ENCODE measurements at places on chromosomes 1 and 21. TPM values are rescaled to one million over a fixed set of nuclear protein-coding genes. Genes with fewer than 3 reads are reported as not detected.
A peak's percentile ranks its signal among the peaks of the same experiment; 100 is the strongest.

Gene SGIP1
- 4.3 TPM for total RNA-seq

Gene RYR2
- total RNA-seq, result 0.06 TPM

Gene CRP
- not detected for total RNA-seq

Gene ADAM30
- not detected for total RNA-seq

Gene OLIG2
- not detected for total RNA-seq

Gene SLC45A3
- 5.6 TPM for total RNA-seq

Gene SPRR2A
- total RNA-seq, result not detected

Gene TSPAN2
- 0.90 TPM for total RNA-seq

Gene GPBP1L1
- total RNA-seq, result 116 TPM

Gene PCNT
- total RNA-seq, result 40.8 TPM

Gene PUSL1
- 31.8 TPM for total RNA-seq

Gene EXTL1
- 1.2 TPM for total RNA-seq

DNA sequence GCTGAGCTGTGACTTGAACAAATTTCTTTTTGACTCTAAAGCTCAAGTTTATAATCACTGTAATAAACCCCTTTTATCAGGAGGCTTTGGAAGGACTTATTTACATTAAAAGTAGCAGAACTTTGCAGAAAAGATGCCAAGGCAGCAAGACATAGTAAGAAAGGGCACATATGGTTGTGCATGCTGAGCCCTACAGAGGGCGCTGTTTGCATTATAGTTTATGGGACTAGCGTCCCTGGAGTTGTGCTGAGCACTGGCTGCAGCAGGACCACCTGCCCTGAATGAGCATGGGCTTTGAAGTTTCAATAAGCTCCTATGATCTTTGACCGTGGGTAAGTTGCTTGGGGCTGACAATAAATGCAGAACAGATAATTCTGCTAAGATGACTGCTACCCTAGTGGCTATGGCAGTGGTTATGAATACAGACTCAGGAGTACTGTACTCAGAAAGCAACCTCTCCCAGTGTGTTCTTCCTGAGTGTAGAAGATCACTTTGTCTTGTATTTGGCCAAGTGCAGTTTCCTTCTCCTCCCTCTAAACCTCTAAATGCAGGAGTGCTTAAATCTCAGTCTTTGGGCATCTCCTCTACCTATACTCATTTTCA lies 45.4 kb upstream of the USP1 start:
- peak; percentile 27 for DNase-seq

DNA sequence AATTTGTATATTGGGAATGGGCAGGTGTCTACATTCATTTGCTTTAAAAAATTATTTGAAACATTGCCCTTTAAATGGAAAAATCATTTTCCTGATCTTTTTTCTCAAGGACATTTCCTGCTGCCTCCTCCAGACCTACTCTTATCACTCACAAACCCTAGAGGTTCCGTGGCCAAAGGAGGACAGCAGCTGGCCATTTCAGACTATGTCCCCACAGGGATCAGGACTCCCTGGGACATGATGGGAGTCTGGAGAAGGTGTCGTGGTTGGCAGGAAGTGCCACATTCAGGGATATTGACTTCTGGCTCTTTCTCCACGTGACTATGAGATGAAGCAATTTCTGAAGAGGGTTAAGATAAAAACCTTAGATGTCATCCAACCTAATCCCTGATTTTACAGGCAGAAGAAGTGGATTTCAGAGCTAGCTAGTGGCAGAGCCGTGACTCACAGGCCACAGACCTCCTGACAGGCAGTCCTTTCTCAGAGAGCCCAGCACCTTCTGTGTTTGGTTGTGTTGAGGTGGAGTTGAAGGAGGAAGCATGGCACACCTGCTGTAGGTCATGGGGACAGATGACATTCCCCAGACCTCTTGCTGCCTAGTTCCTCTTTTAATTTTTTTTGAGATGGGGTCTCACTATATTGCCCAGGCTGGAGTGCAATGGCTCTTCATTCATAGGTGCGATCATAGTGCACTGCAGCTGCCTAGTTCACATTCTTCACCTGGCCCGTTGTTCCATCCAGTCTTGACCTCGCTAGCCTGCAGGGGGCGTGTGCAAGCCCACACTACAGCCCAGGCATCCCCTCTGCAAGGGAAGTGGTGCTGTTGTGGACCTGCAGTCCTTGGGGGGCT lies 25.5 kb upstream of the IL10 start:
- no peak for DNase-seq

- DNase-seq, result no peak
These were observed 81.1 kb downstream of the NPHP4 start for GRCh38 chr1:5911157-5911556.

GRCh38 chr1:20281801-20282200 lies 8.9 kb upstream of the VWA5B1 start:
- DNase-seq, result peak; percentile 24

- DNase-seq, result no peak
These were observed 40.8 kb upstream of the TMPRSS2 start for GRCh38 chr21:41548781-41549180.

DNA sequence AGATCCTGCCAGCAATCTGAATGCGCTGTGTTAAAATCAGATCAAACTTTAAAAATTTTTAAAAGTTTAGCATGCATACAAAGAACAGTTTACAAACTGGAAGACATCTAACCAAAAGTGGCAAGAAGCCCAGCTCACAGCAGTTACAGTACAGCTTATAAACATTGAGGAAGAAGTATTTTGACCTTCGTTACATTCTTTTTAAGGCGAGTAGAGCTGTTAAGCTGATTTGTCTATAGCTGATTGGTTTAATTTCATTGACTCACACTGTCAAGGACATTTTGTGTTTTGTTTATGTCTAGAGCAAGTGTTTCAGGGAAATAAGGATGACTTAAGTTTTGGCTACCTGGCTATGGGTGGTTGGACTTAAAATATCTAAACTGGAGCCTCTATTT lies 3.0 kb upstream of the PGM1 start:
- no peak for DNase-seq

GRCh38 chr1:53266038-53266437 lies 27.7 kb upstream of the MAGOH start:
- no peak for DNase-seq

DNA sequence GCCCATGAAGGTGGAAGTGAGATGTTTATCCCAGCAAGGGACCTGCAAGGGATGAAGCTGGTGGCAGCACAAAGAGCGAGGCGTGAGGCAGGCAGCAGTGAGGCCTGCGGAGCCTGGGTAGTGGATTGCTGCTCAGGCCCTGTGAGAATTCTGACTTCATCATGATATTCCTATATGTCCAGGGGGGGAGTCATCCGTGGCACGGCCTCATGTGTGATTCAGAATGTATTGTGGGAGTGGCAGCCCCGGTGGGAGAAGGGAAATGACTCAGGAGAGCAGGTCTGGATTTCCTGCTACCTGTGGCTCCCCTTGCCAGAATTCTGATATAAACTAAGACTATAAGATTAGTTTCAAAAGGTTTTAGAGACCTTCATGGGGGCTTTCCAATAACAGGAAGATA lies 240.9 kb downstream of the CAMTA1 start:
- DNase-seq, result no peak

GRCh38 chr1:102937401-102937800 lies 170.9 kb downstream of the COL11A1 start:
- DNase-seq, result no peak

DNA sequence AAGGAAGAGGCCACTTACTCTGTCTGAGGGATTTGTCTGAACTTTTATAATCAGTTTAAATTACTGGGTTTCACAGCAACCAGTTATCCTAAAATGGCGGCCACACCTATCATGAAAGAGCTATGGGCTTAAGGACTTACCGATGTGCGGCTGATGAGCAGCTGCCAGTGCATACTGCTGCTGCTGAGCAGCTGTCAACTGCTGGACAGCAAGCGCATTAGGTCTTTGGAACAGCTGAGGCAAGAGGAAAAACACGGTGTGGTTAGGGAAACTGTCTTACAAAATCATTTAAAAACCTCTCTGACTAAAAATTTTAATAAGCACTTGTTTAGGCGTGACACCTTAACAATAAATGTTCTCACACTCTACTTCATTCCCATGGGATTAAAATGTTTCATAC lies 72.6 kb upstream of the SDC3 start:
- DNase-seq, result peak; percentile 94

GRCh38 chr1:28370239-28371009 lies 884 bp downstream of the PHACTR4 start:
- DNase-seq, result peak; percentile 68

- DNase-seq, result peak; percentile 67
These were observed 7.1 kb upstream of the PTTG1IP start for GRCh38 chr21:44880405-44881197.

DNA sequence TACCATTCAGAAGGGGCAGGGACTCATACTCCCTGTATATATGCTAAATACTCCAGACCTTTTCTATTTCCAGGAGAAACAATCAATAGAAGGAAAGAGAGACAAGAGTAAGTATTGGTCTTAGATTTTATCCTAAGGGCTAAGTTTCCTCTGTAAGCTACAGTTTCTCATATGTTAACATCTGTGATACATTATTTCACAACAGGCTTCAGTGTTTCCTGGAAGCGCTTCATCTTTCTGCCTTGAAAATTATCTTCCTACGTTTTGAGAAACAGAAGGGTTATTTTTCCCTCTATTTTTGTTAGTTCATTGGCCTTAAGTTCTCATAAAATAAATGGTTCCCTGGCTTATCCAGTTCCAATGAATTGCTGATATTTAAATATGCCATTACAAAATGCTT lies 15.6 kb downstream of the FMO1 start:
- DNase-seq, result no peak

- DNase-seq, result no peak
These were observed 72.5 kb downstream of the UROD start for GRCh38 chr1:45084562-45084961.

DNA sequence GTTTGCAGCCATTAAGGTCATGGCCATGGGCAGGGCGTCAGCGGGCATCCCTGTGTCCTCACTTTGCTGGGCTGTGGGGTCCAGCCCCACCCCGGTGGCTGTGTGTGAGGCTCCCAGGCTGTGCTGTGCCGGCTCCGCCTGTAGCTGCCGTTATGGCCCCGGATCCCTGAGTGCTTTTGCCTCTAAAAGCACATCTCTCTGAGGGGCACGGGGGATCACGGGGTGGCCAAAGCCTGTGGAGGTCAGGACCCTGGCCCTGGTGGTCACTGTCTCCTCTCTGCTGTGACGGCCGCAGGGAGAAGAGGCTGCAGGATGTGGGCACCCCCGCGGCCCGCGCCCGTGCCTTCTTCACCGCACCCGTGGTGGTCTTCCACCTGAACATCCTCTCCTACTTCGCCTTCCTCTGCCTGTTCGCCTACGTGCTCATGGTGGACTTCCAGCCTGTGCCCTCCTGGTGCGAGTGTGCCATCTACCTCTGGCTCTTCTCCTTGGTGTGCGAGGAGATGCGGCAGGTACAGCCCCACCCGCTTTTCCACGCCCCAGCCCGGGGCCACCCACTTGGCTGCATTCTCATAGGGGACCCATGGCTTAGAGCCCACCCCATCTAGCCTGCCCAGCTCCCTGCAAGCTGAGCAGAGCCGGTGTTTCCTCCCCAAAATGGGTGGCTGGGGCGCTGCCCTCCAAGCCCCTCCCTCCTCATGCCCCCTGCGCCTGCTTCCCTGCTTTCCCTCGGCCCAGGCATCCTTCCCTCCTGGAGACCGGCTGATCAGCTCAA lies 48.2 kb downstream of the TRPM2 start:
- no peak for DNase-seq

- DNase-seq, result peak; percentile 40
These were observed 46.4 kb upstream of the NBL1 start for GRCh38 chr1:19597496-19598309.

DNA sequence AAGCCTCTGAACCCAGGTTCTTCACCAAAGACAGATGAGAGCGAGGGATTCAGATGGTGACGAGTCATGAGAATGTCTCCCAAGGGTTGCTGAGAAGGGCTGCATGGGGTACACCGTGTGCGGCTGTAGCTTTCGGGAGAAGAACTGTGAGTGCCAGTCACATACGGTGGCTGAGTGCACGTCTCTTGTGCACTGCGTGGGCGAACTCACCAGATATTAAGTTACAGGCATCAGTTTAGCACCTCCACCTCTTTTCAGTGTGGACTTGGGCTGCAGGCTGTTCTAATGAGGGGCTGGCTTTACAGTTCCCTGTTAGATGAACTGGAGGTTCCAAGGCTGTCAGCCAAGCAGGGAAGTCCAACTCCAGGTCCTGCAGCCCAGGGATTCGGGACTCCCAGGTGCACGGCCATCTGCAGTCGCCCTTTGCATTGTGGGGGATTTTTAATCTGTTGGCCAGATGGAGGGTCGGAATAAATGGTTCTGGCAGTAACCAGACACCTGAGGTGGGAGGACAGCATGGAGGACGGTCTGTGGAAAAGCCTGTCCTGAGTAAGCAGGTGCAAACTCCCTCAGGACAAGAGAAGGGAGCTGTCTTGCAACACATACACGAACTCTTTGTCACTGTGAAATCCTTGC lies 26.5 kb upstream of the AVPR1B start:
- DNase-seq, result no peak

GRCh38 chr1:3168678-3169077 lies 99.7 kb downstream of the PRDM16 start:
- DNase-seq, result no peak

GRCh38 chr1:89692601-89693521 lies 59.9 kb downstream of the LRRC8C start:
- DNase-seq, result no peak

- DNase-seq, result no peak
These were observed 55.5 kb downstream of the TLR5 start for GRCh38 chr1:223087291-223088255.

DNA sequence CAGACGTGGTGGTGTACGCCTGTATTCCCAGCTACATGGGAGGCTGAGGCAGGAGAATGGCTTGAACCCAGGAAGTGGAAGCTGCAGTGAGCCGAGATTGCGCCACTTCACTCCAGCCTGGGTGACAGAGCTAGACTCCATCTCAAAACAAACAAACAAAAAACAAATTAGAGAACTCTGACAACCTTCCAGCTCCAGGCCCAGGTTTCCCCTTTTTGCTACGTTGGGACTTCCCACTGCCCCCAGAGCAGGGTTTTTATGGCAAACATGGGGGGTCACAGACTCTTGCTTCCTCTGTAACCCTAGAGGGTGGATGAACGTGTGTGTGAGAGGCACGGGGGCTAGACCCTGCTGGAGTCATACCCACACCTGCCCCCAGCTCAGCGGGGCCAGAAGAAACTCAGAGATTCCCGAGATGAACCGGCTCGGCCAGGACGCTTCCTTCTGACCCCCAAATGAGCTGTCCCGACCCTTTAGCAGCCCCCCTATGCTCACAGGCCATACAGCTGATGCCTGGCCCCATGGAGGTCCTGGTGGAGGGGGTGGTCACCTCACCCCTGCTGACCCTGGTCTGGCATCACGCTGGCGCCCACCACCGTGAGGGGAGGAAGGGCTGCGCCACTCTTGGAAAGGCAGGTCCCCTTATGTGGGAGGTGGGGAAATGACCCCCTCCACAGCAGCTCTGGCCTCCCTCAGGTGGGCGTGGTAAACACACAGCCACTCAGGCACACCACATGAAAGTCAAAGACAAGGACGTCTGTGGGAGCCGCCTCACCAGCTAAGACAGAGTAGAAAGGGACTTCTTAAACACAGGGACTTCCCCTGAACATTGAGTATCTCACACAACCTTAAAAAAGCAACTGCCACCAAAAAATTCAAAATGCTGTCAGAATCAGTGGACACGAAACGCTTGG lies 7.1 kb downstream of the GPR157 start:
- DNase-seq, result no peak

- no peak for DNase-seq
These were observed 6.2 kb upstream of the AGTRAP start for GRCh38 chr1:11729498-11730428.

- no peak for DNase-seq
These were observed 590.8 kb upstream of the PRMT6 start for GRCh38 chr1:106465666-106466065.

- no peak for DNase-seq
These were observed 118.0 kb upstream of the BARHL2 start for GRCh38 chr1:90834886-90835660.

All from LHCN-M2 (cell line).